ENCODE measurements at places on chromosomes 7 and 10.

- DNase-seq, result no peak
These were observed 12.3 kb downstream of the KCTD7 start for GRCh38 chr7:66640802-66641525.

DNA sequence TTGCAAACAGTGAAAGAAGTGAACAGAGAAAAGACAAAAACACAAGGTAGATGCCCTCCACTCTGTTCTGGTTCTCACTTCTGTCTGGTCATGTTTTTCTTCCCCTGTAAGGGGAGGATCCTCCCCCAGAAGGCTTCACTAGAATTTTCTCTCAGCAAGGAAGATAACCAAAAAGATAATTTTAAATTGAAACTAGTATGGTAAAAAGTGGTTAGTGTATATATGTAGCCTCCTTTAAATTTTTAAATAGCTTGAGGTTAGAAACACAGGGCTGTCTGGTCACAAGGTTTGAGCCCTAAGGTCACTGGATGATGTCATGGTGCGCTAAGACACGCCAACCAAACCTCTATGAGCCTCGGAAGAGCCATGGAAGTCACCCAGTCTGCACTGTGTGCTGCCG lies 5.6 kb upstream of the PKD1L1 start:
- no peak for DNase-seq

DNA sequence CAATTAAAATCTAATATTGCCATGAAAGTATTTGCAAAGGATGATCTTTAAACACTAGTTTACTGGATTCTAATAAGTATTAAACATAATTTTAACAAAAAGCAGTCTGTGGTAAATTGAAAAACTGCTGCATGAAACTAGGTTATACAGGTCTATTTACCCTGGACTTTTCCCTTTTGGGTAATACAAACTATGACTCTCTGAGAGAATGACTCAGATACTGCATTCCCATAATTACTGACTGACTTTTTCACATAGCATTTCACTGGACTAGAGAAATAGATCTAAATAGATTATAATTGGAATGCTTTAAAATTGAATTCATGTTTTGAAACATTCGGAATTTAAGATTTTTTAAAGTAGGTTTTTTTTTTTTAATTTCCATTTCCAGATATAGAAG lies 395.7 kb downstream of the THSD7A start:
- peak; percentile 35 for DNase-seq

GRCh38 chr7:41979834-41980307 lies 257.1 kb downstream of the GLI3 start:
- DNase-seq, result peak; percentile 75

DNA sequence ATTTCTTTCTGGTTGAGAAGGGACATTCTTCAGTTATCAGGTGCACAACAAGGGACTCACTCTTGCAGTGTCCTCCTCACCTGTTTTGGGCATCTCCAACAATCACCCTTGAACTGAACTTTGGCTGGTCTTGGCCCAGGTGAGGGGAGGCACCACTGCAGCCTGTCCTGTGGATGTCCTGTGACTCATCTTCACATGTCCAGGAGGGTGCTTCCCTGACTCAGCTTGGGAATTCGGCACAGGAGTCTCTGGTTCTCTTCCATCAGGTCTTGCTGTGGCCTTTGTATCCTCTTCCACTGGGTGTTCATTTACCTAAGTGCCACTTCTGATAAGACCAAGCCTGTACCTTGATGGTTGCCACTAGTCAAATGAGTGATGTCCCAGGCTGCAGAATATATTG lies 196.7 kb upstream of the MKI67 start:
- no peak for DNase-seq

DNA sequence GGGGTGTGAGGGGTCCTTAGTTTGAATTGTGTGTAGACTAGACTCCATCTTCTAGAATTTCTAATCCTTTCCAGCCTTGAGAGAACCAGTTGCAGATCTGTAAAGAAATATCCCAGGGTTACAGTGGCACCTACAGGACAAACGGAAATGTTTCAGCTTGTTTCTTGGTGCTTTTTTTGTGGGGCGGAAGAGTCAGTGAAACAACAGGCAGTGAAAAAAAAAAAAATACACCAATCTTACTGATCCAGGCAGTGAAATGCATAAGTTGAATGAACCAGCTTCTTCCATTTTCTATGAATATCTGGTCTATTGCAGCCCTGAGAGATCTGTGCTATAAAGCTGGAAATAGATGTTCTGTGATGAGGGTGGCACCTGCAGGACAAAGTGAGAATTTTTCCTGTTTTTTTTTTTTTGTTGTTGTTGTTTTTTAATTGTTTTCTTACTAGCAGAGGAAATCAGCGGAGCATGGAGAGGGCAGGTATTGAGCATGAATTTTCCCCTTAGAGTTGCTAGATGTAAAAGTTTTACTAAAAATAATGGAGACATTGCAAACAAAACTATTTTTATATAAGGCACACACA lies 81.9 kb upstream of the DYNC1I1 start:
- DNase-seq, result peak; percentile 38

DNA sequence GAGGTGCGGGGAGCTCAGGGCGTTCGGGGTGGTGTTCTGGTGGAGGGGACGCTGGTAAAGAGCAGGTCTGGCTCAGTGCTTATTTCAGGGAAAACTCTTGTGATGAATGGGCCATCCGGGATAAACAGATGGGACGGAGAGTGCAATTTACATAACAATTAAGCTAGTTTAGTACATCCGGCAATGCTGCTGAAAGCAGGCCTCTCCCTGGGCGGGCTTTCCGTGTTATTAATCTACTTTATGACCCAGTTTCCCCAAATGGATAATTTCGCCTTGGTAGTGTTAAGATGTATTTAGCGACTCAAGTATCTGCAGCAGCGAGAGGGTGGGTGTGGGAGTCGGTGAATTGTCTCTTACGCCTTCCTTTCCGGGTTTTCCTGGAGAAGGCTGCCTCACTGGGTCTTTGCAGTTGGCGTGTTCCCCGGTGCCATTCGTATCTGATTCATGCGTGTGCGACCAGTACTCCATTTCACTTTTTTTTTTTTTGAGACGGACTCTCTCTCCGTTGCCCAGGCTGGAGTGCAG lies 25.2 kb downstream of the FOXK1 start:
- no peak for DNase-seq

- no peak for DNase-seq
These were observed 131.5 kb downstream of the RPS24 start for GRCh38 chr10:78165172-78165571.

- DNase-seq, result no peak
These were observed 27.6 kb upstream of the GARS1 start for GRCh38 chr7:30567081-30567480.

GRCh38 chr7:37357637-37357996 lies 91.0 kb downstream of the ELMO1 start:
- DNase-seq, result no peak

DNA sequence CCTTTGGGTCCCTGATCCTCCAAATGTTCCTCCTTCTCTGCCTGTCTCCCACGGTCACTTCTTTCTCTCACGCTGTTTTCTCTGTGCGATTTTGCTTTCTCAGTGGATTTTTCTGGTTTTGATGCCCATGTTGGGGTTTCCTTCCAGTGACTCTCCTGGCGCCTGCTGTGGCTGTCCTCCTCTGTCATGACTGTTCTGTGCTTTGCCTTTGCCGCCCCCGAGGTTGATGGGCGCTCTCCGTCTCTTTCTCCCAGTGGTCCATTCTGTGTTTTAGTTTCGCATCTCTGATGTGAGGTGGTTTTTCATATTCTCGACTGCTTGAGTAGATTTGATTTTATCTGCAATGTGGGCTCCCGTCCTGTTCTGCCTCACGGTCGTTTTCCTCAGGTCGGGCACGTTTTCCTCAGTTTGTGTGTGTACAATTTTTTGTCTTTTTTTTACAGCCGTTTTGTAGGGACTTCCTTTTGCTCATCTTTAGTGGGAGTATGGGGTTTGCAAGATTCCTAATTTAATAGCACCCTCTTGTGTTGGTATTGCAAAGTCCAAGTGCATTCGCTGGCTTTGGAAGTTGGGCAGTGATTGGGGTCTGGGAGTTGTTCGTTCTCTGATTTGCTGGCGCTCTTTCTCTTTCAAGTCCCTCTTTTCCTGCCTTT lies 100.0 kb downstream of the INPP5A start:
- peak; percentile 67 for DNase-seq

DNA sequence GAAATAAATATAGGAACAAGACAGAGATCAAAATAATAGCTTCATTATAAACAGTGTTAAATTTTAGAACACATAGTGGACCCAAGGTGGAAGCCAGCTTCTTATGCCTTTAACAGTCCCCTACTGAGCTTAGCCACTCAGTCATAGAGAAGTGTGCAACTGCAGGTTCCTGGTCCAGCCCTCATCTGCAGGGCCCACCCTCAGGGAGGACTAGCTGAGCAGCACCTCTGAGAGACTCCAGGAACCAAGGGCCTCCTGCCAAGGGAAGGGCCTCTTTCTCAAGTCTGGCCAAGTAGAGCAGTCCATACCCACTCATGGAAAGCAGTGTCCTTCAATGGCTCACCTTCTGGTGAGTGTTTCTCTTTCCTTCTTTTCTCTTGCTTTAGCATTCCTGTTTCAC lies 173.7 kb upstream of the PRPS1L1 start:
- no peak for DNase-seq

- DNase-seq, result no peak
These were observed 95.3 kb downstream of the SEC61G start for GRCh38 chr7:54663603-54664234.

DNA sequence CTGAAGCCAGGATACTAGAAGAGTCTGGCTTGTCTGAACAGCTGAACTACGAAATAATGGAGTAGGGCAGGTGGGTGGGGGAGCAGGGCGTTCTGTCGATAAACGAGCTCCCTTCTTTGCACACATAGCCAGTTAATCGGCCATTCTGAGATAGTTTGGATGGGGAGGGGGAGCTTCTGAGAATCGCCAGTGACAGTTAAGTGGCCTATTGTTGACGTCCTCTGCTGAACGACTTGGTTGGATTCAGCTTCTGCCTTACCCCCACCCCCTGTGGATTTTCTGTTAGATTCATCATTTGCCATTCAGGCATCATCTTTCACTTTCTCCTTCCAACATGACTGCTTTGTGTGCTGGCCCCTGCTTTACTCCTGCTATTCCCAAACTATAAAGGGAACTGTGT lies 520 bp downstream of the CPA5 start:
- no peak for DNase-seq

DNA sequence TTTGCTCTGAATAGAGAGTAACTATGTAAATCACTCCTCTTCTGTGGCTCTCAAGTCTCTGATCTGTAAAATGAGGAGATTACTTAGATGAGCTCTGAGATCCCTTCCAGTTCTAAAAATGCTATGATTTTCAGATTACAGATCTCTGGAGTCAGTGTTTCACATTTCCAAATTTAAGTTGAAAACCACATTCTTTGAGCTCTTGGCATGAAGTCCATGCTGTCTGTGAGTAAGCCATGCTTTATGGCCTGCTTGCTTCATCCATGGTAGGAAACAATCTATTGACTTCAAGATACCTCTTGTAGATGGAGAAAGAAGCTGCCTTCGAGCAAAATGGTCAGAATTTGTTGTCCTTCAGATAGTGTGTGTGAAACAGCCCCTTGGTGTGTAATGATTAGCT lies 64.9 kb downstream of the CELF2 start:
- peak; percentile 17 for DNase-seq

DNA sequence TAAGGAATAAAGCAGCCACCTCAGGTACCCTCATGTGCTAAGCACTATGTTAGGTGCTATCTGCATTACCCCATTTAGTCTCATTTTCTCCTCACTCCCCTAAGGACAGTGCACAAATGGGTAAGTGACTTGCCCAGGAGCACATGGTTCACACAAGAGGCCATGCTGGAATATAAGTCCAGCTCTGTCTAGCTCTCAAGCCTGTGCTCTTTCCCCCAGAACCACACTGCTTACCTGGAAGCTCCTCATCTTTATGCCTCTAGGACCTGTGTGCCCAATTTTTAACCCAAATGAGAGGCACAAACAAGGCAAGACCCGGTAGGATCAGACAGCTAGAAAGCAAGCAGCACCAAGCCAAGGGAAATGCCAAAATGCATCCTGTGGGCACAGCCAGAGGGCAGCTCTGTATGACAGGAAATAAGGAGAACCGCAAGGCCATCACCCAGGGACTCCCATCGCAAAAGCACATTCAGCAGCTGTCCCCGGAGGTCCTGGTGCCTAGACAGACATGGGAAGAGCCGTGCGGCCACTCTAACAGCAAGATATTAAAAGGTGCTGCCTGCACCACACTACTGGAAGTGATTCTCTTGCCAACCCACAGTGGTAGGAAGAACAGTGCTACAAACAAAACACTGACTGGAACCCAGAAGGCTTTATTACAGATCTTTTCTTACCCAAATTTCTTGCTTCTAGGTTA lies 88.1 kb downstream of the GSAP start:
- DNase-seq, result no peak

- DNase-seq, result no peak
These were observed 1.8 kb upstream of the LDB3 start for GRCh38 chr10:86666538-86666937.

GRCh38 chr7:114818501-114818900 lies 103.4 kb upstream of the MDFIC start:
- DNase-seq, result peak; percentile 87

- DNase-seq, result no peak
These were observed 127.3 kb upstream of the HABP2 start for GRCh38 chr10:113425541-113425951.
